ENCODE measurements at places on chromosomes 16 and 17.

DNA sequence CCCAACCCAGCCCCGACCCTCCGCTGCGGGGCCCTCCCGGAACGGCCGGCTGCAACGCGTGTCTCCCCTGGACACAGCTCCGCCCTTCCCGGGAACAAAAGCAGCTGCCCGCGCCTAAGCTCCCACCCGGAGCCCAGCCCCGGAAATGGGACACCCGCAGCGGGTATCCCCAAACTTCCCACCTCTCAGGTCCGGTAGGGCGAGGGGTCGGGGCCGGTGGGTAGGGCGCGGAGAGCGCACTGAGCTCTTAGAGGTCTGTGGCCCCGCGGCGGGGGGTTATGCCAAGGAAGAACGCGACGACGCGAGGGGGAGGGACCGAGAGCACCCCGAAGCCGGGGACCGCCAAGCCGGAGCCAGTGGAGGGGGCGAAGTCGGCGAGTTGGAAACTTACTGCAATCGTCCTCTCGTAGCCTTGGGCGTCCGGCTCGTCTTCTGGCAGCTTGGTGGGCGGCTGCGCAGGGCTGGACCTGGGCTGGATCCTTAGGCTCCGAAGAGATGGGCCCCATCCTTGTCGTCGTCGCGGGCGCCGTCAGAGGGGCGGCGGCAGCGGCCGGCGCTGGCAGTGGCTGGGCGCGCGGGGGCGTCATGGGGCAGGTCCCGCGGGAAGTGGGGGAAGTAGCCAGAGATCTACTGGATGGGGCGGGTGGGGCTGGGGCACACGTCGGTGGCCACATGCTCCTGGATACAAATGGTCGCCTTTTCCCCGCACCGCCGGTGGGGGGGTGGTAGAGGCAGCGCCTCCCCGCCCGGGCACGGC is 6.9 kb downstream of the USP6 start:
- DNase-seq = peak; percentile 53

DNA sequence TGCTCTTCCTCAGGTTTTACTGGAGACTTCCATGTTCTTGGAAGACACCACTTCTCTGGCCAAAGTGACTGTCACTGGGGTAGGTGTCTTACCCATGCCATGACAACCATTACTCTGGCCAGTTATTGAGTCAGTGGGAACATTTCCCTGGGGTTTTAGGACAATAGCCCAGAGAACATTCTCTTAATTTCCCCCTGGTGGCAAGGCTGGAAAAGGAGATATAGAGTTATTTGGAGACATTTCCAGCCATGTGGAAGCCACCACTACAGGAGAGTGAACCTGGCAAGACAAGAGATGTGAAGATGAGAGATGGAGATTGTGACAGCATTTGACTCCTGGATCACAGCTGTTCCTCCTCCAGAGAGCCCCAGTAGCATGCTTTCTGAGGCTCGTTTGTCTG is 106.2 kb downstream of the CDK5R1 start:
- no peak for DNase-seq

DNA sequence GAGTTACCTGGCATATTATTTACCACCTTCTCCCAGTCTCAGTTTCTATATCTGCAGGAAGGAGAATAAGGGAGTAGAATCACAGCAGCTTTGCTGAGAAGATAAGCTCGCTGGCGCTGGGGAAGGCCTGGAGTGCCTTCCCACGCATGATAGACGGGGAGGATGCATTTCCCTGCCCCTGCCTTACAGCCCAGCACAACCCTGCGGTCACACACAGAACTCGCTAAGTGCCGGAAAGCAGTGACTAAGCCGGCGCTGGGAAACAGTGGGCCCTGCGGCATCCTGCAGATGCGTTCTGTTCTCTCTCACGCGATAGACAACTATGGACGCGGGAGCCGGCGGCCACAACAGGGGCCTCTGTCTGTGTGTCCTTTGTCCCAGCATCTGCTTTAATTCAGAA is 4.8 kb downstream of the CA5A start:
- no peak for DNase-seq

- DNase-seq = no peak
Measured at GRCh38 chr16:7321661-7322060, 11.0 kb upstream of the RBFOX1 start.

- no peak for DNase-seq
Measured at GRCh38 chr17:80765241-80765961, 220.8 kb downstream of the RPTOR start.

GRCh38 chr16:87375426-87376135 is 8.0 kb downstream of the FBXO31 start:
- DNase-seq = peak; percentile 71

- DNase-seq = peak; percentile 62
Measured at GRCh38 chr17:56676810-56677209, 83.3 kb downstream of the NOG start.

DNA sequence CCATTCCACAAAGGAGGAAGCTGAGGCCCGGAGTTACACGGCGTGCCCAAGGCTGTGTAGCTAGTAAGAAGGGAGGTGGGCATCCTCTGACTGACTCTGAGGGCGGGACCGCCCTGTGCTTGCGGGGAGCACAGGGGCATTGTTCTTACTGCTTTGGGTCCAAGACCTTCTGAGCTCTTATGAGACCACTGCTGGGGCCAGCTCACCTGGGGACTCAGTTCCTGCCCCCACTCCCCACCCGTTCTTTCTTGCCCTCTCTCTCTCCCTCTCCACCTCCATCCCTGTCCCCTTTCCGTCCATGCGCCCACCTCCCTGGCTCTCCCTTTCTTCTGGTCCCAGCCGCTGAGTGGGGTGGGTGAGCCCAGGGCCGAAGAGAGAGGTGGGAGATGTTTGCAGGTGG is 19.6 kb downstream of the CCR7 start:
- DNase-seq = no peak

- DNase-seq = no peak
Measured at GRCh38 chr17:34366010-34366409, 3.0 kb upstream of the CCL1 start.

DNA sequence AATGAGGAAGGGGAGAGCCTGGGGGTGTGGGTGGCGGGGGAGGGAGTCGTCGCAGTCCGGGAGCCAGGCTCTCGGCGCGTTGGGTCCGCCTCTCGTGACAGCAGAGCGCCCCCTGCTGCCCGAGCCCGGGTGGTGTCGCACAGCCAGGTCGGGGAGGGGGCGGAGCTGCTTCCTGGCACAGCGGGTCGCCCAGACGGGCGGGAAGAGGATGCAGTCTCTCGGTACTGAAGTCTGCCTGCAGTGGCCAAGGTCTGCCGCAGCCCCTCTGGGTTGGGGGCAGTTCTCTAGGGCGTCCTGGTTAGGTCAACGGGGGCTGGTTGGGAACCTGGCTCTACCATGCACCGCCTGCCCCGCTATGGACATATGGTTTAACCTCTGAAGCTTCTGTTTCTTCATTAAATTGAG is 38.2 kb upstream of the CCDC182 start:
- peak; percentile 52 for DNase-seq

DNA sequence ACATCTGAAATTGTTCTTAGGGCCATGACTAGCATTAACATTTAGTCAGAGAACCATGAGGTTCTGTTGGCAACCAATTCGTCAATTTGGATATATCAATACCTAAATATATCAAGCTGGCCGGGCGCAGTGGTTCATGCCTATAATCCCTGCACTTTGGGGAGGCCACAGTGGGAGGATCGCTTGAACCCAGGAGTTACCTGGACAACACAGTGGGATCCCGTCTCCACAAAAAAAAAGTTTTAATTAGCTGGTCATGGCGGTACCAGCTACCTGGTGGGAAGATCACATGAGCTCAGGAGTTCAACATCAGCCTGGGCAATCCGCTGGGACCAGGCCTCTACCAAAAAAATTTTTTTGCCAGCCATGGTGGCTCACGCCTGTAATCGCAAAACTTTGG is 8.4 kb downstream of the YWHAE start:
- no peak for DNase-seq

- DNase-seq = peak; percentile 61
Measured at GRCh38 chr16:63461248-63461841, 1425.1 kb upstream of the CDH8 start.

GRCh38 chr17:28853295-28853694 is 1.5 kb upstream of the ERAL1 start:
- no peak for DNase-seq

- DNase-seq = no peak
Measured at GRCh38 chr17:41419716-41420115, 4.7 kb downstream of the KRT37 start.

DNA sequence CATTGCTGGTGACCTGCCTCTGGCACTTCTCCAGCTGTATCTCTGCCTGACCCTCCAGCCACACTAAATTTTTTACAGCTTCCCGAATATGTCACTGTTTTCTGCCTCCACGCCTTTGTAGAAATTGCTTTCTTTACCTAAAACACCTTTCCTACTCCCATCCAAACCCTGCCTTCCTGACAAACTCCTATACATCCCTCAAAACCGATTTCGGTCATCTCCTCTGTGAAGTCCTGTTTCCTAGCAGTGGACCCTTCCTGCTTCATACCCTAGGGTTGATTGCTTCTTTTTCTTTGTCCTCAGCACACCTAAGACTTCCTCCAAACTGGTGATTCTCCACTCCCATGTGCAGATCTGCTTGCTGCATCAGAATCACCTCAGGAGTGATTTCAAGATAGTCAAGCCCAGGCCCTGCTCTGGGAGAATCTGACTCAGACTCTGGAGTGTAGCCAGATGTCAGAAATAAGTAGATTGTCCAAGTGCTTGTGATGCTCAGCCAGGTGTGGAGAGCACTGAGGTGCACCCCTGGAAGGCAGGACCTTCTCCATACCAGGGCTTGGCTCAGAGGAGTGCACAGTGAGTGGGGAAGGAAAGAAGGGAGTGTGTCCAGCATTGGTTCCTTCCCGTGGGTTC is 184.2 kb downstream of the COPRS start:
- peak; percentile 48 for DNase-seq

DNA sequence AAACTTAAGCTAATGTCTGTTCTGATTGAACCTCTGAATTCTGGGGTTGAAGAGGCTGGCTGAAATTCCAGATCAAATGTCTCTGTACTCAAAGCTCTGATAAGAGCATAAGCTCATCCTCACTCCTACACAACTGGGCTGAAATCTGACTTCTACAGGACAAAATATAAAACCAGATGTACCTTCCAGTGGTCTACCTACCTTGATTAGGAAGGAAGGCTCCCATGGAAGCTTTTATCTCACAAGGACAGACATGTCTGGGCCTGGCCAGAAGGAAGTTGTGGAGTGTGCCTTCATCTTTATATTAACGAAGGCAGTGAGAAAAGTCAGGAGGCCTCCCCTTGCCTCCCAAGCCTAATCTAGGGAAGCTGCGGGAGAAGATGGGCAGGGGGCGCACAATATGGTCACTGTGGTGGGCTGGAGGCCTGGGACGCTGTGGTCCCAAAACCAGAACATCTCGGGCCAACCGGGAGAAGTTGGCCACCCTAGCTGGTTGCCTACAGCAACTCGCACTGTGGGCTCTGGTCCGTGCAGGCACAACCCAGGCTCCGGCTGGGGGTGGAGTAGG is 55.6 kb upstream of the LRRC37A3 start:
- DNase-seq = no peak

DNA sequence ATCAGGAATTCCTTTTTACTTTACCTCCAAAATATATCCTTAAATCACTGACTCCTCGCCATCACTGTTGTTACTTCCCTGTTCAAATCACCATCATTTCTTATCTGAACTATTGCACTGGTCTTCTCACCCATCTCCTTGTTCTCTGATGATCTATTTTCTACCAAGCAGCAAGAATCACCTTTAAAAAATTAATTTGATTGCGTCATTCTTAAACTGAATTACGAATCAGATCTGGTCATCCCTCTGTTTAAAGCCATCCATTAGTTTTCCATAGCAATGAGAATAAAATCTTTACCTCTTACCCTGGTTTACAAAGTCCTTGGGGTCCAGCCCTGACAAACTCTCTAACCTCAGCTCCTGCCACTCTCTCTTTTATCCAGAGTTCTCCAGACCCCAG is 14.6 kb downstream of the PCTP start:
- no peak for DNase-seq

- DNase-seq = no peak
Measured at GRCh38 chr17:9279893-9280292, 258.6 kb downstream of the NTN1 start.

GRCh38 chr17:74443516-74444296 is 11.8 kb downstream of the GPRC5C start:
- DNase-seq = no peak

DNA sequence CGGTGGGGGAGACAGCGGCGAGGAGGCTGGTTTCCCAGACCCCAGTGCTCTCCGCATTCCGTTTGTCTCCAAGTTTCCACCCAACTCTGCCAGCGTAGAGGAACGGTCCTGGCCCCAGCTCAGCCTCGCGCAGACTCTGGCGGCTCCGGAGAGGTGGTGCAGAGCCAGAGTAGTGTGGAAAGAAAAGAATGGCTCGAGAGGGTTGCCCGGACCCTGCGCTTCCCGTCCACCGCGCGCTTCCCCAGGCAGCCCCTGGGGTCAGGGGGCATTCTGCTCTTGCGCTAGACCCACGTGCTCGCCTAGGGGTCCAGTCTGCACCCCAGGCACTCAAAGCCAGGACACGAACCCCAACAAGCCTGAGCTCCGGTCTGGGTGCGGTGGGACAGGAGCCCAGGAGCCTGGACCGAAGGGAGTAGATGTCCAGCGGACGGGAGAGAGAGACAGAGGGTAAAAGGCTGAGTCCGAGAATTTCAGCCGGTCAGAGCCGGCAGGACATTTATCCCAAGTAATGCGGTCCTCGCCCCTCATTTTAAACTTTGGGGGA is 3.8 kb downstream of the PMP22 start:
- DNase-seq = peak; percentile 89

DNA sequence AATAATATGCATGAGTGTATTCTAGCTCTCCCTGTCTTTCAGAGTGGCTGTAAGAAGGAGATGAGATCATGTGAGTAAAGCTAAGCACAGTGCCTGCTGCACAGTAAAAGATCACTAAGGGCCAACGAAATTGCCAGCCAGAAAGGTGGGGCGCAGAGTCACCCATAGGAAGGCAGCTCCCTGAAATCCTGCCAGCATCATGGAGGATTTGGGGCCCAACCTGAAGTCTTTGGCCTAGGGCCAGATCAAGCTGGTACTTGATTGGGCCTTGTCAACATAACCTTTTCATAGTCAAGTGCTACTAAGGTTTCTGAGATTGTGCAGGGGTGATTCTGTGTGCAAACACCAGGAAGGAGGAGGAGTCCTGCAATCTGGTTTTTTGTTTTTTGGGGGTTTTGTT is 16.5 kb downstream of the SCNN1B start:
- no peak for DNase-seq

DNA sequence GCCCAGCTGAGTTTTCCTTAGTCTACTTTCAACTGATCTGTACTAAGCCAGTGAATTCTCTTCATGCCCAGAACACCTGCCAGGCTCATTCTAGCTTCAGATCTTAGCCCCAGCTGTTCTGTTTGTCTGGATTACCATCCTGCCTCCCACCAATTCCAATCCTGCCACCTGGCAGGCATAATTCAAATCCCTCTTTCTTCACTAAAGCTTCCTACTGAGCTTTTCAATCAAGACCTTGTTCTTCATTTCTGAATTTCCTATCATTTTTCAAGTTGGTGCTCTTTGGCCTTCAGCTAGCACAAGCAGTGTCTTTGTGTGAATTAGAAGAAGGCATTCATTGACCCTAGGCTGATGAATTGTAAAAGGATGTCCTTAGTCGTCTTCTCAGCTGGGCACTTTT is 357.6 kb downstream of the UTP18 start:
- DNase-seq = no peak
